NCI-H1048 (cell line): ENCODE measurements at places on chromosomes 4 and X.

DNA sequence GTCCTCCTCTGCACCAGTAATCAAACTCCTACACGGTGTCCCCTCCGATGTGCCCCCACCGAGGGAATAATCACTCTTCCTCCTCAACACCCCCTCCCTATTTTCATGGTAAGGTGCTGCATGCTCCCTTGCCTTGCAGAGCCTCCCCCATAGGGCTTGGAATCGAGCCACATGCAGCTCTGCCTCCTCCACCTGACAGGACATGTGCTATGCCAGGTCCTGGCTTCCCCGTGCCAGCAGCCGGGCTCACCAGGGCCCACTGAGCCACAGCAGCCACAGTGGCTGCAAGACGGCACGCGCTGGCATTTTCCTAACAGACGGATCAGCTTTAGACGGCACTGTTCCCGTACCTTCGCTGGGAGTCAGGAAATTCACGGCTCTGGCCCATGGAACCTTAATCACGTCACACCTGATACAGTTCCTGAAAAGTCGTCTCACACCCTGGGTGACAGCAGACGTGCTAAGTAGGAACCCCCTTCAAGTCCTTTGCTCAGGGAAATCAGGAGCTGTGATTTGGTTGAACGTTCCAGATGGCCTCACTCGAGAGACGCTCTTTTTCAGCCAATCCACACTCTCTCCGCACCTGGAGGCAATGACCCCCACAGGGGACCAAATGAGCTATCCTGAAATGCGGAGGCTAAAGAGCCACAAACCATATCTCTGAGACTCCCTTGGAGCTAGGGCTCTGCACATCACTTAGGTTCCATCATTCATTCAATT lies 63.2 kb downstream of the JAKMIP1 start:
- DNase-seq, result no peak

GRCh38 chr4:137181293-137181899 lies 350.9 kb downstream of the PCDH18 start:
- no peak for DNase-seq

DNA sequence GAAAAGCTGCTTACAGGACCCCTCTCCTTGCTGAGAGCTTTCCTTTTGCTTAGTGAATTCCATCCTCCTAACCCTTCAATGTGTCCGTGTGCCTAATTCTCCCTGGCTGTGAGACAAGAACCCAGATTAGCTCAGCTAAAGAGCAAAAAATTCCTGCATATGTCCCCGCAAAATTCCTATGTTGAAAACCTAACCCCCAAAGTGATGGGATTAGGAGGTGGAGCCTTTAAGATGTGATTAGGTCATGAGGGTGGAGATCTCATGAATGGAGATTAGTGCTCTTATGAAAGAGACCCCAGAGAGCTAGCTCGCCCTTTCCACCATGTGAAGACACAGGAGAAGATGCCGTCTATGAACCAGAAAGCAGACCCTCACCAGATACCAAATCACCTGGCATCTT lies 503.0 kb upstream of the DIAPH2 start:
- no peak for DNase-seq

- DNase-seq, result no peak
Measured at GRCh38 chr4:163063891-163064290, 102.8 kb downstream of the NAF1 start.

- no peak for DNase-seq
Measured at GRCh38 chr4:105556206-105556605, 3.8 kb downstream of the ARHGEF38 start.

DNA sequence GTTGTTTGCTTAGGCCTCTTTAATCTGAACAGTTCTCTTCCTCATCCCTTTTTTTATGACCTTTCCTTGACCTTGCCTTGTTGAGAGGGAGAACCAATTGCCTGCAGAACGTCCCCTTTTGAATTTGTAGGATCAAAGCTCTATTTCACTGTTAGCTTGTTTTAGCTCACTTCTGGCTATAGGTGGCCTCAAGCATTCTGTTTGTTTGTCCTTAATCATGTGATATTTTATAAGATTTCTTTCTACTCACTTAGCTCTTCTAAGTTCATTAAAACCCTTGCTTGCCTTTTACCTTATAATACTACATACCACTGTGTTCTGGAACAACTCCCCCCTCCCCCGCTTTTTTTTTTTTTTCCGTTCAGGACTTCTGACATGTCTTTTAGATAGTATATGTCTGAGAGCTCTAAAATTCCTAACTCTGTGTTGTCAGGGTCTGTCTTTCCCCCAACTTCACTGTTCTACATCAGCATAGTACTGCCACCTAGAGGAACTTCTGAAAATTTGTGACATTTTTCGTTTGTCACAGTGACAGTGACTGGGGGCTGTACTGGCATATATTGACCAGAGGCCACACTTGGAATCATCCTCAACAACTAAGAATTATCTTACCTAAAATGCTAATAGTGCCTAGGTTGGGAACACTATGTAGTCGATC lies 128.5 kb downstream of the LARP7 start:
- no peak for DNase-seq

DNA sequence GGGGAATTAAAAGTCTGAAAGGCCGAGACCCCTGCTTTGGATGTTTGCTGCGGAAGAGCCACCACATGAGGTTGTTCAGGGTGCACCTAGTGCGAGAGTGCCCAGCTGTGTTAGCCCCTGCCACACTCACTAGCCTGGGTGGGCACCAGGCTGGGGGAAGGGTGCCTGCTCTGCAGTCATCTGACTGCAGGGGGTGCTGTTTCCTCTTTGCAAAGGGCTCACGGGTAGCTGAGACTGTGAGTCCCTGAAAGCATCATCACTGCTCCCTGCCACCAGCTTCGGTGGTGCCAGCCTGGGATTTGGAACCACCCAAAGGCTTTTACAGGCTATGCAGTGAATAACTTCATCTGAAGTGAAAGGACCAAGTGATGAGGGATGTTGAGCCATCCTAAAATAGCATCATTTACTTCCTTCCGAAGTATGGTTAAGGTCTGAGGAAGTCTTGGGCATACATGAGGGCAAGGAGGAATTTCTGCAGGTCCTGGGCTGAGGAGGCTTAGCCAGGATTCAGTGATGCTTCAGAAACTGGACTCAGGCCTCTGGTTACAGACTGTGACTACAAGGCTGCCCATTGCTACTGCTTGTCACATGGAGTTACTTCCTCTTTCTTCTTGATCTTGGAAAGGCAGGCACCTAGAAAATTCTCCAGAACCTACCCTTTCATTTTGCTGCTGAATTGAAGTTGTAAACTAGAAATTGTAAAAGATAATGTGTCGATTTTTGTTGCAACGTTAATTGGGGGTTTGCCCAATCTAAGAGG lies 293.2 kb upstream of the PRPS2 start:
- DNase-seq, result no peak

DNA sequence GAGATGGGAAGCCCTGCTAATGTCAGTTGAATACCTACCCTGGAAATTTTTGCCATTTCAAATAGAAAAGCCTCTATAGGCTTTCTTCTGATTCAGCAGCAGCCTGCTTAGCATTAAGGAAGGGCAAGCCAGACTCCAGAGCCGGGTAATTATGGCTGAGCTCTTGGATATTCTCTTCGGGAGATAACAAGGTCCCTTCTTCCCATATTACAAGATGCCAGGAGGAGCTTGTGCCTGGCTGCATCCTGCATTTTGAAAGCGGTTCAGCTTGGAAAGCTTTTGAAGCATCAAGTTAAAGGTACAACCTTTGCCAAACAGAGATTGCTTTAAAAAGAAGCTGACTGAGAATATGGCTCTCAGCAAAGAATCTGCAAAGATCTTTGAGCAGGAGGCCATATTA lies 399.6 kb upstream of the RPS6KA3 start:
- DNase-seq, result no peak

DNA sequence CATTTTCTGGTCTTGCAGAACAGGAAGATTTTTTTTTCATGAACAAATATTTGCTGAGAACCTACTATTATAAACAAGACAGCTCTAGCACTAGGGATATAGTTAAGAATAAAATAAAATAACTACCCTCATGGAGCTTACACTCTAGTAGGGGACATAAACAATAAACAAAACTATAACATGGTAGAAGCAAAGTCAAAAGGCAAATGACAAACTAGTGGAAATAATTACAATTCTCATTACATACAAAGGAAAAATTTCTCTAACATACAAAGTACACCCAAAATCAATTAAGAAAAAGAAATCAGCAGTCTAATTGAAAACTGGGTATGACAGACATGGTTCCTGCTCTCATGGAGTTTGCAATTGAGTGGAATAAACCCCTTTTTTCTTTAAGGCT lies 32.0 kb downstream of the VSIG4 start:
- no peak for DNase-seq

GRCh38 chr4:145216535-145216934 lies 36.1 kb upstream of the OTUD4 start:
- no peak for DNase-seq

DNA sequence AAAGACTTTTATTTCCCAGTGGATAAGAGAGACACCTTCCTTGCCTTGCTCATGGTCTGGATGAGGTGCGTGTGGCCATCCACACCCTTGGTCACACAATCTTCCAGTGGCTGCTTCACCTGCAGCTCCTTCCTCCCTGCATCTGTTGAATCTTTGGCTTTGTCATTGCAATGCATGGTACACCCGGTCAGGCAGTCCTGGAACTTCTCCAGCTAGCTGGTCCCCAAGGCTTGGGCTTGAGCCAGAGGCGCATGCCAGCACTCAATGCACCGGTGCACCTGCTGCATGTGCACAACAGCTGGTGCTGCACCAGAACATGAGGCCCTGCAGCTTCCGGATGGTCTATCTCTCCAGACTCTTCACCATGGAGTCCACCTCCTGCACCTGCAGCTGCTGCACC lies 31.7 kb downstream of the SCML1 start:
- no peak for DNase-seq

DNA sequence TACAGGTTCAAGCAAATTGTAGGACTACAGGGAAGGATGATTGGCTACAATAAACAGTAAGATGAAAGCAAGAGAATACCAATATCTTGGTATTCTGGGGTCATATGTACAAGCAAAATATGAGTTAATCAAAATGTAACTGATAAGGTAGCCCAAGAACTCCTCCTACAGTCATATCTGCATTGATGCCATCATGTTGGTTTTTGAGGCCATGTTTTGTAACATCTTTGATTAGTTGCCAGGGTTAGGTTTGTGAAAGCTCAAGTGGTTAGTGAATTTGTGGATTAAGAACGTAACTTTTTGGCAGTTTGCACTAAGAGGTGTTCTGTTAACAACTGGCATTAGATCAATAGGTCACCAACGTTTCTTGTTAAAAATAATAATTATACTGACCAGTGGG lies 59.6 kb downstream of the USP9X start:
- DNase-seq, result no peak

GRCh38 chrX:141278306-141278705 lies 36.0 kb upstream of the SPANXC start:
- DNase-seq, result no peak

DNA sequence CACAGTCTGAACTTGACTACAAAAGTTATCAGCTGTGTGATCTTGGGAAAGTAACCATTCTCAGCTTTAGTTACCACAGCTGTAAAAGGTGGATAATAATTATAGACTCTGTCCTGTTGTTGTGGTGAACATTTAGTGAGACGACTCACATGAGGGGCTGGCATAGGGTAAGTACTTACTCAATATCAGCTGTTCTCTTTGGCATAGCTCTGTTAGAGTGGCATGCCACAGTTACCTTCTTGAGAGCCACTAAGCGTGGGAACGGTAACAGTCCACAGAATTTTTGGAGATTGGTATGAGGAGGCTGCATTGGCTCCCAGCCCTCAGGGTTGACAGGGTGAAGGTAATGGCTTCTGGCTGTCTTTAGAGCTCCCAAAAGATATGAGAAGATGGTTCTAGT lies 13.2 kb upstream of the HAND2 start:
- DNase-seq, result no peak

DNA sequence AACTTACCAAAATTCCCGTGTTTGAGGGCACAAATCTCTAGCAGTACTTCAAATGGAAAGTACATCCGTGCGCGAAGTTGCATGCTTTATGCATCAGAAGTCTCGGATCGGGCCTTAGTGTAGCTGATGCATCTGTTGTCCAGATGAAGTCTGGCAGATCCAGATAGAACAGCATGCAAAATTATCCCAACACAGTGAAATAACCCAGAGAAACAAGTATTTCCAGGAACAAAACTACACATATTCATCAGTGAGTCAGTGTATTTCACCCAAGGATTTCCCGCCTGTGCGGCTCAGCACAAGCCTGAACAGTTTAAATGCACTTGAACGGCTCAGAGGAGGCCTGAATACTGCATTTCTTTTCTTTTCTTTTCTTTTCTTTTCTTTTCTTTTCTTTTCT lies 27.4 kb upstream of the CLDN24 start:
- no peak for DNase-seq

GRCh38 chr4:52266537-52267137 lies 215.5 kb downstream of the SPATA18 start:
- no peak for DNase-seq

- DNase-seq, result no peak
Measured at GRCh38 chr4:147247579-147247978, 233.3 kb upstream of the EDNRA start.

GRCh38 chr4:37066159-37066558 lies 178.4 kb upstream of the NWD2 start:
- no peak for DNase-seq

DNA sequence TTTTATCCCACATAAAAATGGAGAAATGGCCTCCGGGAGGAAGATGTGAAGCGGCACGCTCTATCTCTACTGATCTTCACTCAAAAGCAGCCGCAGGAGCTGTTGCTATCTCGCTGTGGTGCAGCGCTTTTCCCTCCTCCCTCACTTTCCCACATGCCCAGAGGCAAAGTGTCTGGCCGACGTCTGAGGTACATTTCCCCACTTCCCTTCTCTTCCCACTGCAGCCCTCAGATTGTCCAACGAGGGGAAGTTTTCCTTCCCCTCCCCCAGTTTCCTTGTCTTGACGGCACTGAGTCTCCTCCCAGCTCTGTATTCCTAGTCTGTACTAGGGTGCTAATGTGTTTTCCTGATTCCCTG lies 660 bp upstream of the COL25A1 start:
- DNase-seq, result no peak

GRCh38 chr4:127997534-127998388 lies 32.6 kb downstream of the ABHD18 start:
- no peak for DNase-seq

GRCh38 chrX:13420545-13421183 lies 100.8 kb upstream of the ATXN3L start:
- DNase-seq, result no peak

GRCh38 chr4:127203562-127204200 lies 429.1 kb upstream of the INTU start:
- DNase-seq, result no peak

GRCh38 chrX:16722481-16722880 lies 3.1 kb downstream of the SYAP1 start:
- DNase-seq, result no peak
